ENCODE measurements at places on chromosomes 5 and 9.

- DNase-seq: no peak
Measured at GRCh38 chr9:97591535-97591934, 41.6 kb downstream of the TSTD2 start.

DNA sequence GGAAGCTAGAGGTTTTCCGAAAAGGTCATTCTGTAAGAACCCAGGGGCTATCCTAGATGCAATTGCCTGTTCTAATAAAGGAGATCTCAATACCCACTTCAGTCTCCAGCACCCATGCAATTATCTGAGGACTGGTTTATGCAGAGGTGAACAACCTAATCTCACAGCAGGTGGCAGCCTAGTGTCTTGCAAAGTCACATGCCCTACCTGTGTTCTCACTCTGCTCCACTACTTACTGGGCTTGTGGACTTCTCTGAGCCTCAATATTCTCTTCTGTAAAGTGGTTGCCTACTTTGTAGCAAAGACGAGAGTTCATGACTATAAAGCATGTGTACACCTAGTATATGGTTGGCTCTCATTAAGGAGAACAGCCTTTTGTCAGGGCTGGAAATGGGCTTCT is 21.0 kb upstream of the ALDH1B1 start:
- DNase-seq: peak; percentile 55

- no peak for DNase-seq
Measured at GRCh38 chr5:169296419-169297143, 4.4 kb downstream of the SLIT3 start.

- DNase-seq: no peak
Measured at GRCh38 chr9:113511856-113512761, 48.6 kb downstream of the RGS3 start.

DNA sequence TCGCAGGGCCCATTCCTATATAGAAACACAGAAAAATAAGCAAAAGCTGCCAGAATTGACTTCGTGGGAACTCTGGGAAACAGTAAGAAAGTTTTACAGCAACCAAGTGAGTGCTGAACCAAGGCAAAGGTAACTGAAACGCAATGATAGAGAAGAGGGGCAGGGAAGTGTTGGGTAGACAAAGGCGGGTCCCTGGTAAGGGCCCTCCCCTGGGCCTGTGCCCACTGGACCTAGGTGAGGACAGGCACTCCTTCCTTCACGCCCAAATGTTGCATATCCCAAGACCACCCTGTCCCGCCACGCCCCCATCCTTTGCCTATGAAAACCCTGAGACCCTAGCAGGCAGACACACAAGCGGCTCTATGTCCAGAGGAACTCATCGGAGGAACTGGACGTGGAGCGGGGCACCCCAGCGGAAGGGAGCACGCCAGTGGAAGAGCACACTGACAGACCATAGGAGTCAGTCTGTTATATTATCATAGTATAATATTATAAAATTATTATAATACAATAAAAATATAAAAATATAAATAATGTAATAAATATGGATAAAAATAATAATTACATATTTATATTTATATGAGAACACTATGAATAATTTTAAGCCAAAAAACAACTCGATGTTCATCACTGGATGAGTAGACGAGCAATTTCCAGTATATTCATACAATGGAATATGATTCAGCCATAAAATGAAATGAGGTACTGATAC is 27.9 kb downstream of the CDKN2A start:
- DNase-seq: no peak

DNA sequence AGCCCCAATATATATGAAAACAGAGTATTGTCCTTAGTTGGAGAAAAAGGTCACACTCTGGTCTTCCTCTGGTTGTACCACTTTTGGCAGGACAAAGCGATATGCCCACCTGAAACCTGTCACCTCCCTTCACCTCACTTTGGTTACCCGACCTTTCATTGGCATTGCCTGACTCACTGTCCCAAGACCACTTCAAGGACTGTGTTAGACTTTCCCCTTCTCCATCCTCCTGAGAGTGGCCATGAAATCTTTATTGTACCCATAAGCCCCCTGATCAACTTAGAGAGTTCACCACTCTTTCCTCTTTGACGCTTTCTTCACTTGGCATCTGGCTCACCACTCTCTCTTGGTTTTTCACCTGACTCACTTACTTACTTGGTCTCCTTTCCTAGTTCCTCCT is 32.4 kb upstream of the AP3B1 start:
- DNase-seq: no peak

- no peak for DNase-seq
Measured at GRCh38 chr5:91469517-91470165, 86.5 kb upstream of the ARRDC3 start.

DNA sequence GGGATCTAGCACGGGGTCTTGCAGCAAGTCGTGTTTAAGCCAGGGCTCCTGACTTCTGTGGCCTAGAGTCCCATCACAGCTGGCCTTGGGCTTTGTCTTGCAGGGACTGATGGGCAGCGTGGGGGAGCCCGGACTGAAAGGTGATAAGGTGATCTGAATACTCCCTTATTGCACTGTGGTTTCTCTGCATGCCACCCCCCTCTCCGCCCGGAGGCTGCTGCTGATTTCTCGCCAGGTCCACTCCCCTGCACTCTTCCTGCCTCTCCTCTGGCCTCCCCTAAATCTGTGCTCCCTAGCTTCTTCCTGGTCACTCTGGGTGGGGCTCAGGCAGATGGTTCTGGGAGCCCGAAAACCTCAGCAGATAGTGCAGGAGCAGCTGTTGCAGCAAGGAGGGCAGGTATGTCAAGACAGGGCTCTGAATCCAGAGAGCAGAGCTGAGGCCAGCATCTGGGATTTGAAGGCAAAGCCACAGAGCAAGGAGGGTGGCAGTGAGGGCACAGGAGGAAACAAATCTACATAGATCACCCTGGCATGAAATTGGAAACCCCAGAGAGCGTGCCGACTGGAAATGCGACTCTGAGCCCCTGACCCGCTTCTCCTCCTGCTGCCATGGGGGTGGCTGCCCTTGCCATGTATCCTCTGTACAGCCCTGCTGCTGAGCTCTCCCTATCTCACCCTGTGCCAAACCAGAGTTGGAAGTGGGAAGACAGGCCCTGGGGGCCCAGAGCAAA is 76.5 kb downstream of the COL27A1 start:
- DNase-seq: no peak

Measured in 8988T (cell line).